ENCODE measurements at places on chromosomes 2 and 18. TPM values are rescaled to one million over a fixed set of nuclear protein-coding genes. Genes with fewer than 3 reads are reported as not detected.

- no peak for DNase-seq
Observed at GRCh38 chr18:72601481-72601880, 57.3 kb upstream of the CBLN2 start.

ZSWIM2 gene
- not detected for total RNA-seq

WNT6 gene
- not detected for total RNA-seq

RRM2 gene
- total RNA-seq, result 2.3 TPM

DNA sequence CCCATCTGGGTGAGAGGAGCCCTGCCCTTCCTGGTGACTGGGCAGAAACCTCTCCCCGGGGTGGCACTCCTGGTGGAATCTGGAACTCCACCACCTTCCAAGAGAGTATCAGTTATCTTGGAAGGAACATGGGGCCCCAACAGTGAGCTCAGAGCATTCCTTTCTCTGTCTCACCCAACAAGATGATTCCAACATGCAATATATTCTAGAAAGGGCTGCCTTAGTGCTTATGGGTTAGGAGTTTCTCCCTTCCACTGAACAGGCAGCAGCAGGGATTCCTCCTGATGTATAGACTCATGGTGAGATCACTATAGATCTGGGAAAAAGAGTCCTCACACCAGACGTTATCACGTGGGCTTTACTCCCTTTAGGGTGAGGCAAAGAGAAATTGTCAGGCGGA lies 147.1 kb downstream of the COL4A4 start:
- no peak for DNase-seq

- DNase-seq, result no peak
Observed at GRCh38 chr18:48702346-48703027, 163.7 kb downstream of the CTIF start.

GRCh38 chr2:60025496-60025895 lies 528.0 kb downstream of the BCL11A start:
- no peak for DNase-seq

DNA sequence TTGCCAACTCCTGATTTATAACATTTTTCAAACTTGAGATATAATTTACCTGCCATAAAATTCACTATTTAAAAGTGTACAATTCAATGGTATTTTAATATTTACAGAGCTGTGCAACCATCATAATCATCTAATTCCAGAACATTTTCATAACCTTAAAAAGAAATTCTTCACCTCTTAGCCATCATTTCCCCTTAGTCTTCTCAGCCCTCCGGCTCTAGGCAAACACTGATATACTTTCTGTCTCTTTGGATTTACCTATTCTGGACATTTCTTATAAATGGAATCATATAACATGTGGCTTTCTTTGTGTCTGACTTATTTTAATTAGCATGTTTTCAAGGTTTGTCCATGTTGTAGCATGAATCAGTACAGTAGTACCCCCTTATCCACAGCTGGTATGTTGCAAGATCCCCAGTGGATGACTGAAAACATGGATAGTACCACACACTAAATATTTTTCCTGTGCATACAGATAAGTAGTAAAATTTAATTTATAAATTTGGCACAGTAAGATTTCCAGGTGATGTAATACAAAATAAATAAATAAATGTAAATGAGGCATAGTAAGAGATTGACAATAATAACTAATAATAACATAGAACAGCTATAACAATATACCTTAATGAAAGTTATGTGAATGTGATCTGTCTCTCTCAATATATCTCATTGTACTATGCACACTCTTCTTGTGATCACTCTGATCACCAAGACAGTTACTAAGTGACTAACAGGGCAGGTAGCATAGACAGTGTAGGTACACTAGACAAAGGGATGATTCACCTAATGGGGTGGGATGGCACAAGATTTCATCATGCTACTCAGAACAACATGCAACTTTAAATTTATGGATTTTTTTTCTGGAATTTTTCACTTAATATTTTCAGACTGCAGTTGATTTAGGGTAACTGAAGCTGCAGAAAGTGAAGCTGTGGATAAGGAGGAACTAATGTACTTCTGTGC lies 73.1 kb downstream of the RAB3GAP1 start:
- no peak for DNase-seq

DNA sequence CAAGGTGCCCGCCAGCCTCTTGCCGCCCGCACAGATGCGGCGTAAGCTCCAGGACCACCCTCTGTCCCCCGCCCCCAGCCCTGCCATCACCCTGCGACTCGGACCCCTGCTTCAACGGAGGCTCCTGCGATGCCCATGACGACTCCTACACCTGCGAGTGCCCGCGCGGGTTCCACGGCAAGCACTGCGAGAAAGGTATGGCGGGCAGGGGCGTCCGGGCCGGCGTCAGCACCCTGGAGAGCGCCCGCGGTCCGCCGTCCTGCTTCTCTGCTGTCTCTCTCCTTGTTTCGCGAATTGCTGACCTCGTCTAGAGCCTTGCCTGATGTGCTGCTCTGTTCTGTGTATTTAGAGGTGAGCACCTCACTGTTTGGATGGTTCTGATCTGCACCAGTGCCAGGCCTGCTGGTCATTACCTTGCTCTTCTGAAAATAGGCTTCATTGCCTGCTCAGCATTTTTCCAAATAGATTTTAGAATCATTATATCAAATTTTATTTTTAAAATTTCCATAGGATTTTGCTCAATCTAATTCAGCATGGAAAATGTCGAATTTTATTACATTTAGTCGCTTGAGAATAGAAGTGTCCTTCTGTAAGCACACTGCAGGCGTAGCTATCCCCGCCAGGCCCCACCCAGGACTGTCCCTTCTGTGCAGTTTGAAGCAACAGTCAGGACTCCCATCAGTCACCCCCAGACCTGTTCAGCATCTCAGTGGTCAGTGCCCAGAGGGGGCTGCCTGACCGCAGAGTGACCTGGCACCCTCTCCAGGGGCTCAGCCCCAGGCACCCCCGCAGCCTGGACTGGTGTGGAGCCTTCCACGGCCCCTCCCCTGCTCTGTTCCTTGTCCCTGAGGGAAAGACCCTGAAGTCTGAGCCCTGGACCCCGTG lies 51.6 kb downstream of the SNED1 start:
- DNase-seq, result no peak

GRCh38 chr2:27091746-27092695 lies 5.4 kb downstream of the KHK start:
- no peak for DNase-seq
